Spinal cord (tissue), 10 donors: ENCODE measurements at places on chromosomes 16 and 17. TPM values are rescaled to one million over a fixed set of nuclear protein-coding genes. Genes with fewer than 3 reads are reported as not detected.

DNA sequence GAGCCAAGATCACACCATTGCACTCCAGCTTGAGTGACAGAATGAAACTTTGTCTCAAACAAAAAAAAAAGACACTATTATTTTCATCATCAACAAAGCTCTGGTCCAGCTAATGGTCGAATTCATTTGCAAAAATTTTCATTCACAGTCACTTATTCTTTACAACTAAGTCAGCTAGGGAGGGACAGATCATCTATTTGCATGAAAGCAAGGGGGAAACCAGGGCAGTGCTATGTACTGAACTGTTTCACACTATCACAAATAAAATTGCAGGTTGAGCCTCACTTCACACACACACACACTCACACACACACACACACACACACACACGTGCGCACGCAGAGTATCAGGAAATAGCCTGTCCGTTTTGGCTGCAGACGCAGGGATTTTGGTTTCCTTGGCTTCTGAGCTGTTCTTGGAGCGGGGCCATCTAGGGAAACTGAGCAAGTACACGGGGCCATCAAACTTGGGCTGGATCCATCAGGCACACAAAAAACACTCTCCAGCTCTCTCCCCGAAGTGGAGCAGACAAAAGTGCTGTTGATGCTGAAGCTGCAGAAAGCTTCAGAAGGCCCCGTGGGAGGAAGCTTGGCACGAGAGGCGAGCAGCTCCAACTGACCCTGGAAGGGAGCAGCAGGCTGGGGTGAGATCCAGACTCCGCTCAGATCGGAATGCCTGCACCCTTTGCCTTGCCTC is 44.3 kb upstream of the HELZ start:
- peak; percentile 94 for DNase-seq

- DNase-seq = peak; percentile 41
Measured at GRCh38 chr17:9958586-9959281, 53.7 kb upstream of the RCVRN start.

C16orf96 gene
- polyA plus RNA-seq = 0.74 TPM

GRCh38 chr17:48749621-48750553 is 21.3 kb upstream of the HOXB13 start:
- no peak for DNase-seq

PRAC2 gene
- not detected for polyA plus RNA-seq

DNA sequence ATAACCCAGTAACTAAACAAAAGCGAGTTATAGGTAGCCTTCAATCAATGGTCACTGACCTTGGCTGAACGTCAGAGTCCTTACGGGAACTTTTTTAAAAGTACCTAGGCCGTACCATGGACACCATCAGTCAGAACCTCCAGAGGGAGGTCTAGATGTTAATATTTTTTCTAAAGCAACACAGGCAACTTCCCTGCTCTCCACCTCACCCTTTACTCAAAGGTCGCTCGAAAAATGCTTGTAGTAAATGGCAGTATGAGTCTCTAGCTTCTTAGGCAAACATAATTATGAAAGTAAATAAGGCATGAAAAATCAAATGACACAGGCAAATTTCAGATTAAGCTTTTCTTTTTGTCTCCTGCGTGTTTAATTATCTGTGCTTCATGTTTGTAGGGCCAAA is 82.1 kb downstream of the SLC39A11 start:
- DNase-seq = no peak

CCL1 gene
- polyA plus RNA-seq = not detected

GRCh38 chr16:17277981-17278381 is 192.8 kb downstream of the XYLT1 start:
- peak; percentile 71 for DNase-seq

DNA sequence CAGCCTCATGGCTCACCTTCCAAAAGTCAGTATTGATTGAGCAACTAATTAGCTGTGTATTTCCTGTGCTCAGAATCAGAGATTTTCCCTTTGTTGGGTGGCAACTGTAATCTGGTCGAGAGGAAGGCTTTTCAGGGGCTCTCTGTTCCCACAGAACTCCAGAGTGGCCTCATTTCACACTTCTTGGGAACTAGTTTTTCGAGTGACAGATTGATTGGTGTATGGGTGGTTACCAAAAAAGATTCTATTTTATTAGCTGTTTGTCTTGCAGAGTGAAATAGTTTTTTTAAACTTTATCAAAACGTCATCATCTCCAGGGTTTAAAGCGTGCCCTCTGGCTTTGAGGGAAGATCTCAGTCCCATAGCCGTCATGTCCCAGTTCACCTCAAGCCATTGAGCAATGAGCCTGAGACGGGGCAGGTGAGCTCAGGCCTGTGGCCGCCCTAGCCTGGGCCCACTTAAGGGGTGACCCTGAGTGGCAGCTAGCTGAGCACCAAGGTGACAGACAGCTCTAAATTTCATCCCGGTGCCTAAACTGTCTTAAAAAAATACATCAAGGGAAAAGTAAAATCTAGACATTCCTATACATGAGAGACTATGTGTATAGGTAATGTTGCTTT is 53.0 kb downstream of the SMPD3 start:
- no peak for DNase-seq

DNA sequence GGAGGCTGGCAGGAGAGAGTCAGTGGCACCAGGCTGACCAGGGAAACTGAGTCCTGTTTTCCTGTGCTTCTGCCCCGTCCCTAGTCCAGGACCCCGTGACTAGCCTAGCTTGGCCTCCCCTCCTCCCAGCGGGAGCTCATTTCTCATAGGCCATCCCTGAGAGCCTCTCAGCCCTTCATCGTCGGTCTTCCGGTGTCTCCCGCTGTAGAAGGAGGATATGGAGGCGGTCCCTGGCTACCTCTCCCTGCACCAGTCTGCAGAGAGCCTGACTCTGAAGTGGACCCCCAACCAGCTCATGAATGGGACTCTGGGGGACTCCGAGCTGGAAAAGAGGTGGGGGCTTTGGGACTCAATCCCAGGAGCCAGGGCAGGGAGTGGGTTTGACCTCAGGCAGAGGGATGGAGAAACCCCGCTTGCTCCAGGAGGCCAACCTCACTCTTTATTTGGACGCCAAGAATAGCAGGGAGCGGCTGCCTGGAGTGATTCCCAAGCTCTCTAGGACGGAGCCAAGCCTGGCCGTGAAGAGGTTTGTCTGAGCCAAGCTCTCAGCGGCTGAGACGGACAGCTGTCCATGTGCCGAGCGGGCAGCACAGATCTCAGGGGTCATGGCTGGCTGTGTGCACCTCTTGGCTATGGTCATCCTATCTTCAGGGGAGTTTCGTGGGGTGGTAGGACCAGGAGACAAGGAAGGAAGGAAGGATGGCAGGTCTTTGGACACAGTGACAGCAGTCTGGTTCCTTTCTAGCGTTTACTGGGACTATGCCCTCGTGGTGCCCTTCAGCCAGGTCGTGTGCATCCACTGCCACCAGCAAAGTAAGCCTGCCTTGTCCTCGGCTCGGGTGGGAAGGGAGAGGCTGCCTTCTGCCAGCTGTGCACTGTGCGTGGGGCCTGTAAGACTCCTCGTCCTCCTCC is 26.8 kb downstream of the SGSM2 start:
- no peak for DNase-seq
